ENCODE measurements at places on chromosomes 6 and 20.

- DNase-seq: no peak
These were observed 173.1 kb upstream of the ID4 start for GRCh38 chr6:19664050-19664449.

GRCh38 chr6:145898376-145898775 lies 65.8 kb downstream of the SHPRH start:
- DNase-seq: no peak

DNA sequence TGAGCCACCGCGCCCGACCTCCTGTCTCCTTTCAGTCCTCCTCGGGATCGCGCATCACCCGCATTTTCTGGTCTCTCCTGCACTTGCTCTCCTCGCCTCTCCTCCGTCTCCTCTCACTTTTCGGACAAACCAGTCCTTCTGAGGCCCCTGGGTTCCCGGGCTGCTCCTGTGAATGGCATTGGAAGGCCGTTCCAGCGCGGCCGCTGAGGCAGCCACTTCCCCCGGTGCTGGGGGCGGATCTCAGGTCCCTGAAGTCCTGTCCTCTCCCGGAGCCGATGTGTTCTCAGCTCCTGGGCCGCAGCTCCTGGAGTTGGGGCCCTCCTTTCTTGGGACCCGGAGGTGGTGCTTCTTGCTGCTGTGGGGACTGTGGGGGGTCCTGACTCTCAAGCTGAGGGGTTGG lies 803 bp downstream of the MICB start:
- no peak for DNase-seq

- no peak for DNase-seq
These were observed 568 bp downstream of the CCDC170 start for GRCh38 chr6:151494235-151494935.

DNA sequence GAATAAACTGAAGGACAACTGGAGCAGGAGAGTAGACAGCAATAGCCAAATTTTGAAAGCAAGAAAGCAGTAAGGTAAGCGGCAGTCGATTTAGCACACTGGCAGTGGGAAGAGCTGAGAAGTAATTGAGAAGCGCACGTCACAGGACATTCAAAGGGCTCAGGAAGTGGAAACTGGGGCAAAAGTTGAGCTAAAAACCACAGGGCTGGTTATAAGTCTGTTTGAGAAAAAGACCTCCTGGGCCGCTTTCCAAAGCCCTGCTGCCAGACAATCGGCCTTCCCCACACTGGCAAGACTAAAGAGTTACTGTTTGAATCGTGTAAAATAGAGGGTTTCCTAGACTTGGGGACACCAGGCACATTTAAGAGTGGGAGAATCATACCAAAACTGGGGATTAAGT lies 161.4 kb downstream of the DNAH8 start:
- DNase-seq: no peak

DNA sequence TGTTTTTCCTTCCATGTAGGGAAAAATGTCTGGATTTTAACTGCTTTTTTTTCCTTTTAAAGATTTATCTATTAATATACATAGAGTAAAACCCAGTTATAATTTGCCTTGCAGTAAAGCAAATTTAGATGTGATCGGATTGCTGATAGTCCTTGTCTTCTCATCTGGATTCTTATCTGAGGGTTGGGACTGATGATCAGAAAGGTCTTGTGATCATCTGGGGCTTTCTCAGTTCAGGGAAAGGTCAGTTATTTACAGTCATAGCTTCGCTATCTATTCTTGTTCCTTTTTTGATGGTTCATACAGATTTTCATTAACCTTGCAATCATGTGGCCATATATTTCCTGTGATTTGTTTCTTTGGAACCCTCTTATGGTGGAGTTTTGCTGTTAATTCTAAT lies 63.8 kb upstream of the CLDN20 start:
- no peak for DNase-seq

DNA sequence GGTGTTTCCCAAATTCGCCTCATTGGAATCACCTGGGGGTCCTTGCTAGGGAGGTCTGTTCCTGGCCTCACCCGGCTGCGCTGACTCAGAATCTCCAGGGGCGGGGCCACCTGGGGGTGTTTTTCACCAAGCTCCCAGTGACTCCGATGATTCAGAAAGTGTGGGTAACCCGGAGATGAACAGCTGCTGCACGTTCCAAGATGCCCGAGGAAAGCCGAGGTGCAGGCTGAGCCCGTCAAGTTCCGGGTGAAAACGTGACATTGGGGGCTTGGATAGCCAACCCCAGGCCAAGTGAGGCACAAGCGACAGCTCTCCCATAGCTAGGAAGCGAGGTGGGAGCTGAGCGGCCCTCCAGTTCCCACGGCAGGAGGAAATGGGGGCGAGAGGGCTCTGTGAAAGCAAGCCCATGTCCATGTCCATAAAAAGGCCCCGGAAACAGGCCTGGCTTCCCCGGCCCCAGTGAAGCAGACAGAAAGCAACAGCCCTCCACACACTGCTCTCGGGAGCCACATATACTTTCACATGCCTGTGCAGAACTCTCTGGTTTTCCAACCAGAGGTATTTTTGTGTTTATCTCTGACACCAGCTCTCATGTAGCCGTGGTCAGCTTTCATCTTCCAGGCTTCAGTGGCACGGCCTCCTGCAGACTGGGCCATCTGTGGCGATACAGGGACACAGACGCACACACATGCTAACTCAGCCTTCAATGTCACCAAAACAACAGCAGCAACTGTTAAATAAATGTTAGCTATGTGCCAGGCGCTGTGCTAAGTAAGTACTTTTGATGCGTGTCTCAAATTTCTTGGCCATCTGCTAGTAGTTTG lies 90.7 kb upstream of the CCDC28A start:
- DNase-seq: no peak
